ENCODE measurements at places on chromosomes 4 and X.

DNA sequence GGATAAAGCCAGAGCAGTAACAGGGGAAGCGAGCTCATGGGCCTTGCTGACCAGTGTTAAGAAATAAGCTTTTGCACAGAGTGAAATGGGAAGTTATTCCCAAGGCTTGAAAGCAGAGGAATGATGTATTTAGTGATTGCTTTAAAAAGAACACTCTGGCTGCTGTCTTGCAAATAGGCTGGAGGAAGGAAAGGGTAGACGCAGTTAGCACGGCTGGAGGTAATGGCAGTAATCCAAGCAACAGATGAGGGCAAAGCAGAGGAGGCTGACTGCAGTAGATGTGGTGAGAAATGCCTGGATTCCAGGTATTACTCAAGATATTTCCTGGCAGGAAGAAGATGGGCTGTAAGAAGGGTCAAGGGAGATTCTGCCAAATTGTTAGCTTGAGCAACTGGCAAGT is 1342.3 kb upstream of the AGA start:
- no peak for DNase-seq

DNA sequence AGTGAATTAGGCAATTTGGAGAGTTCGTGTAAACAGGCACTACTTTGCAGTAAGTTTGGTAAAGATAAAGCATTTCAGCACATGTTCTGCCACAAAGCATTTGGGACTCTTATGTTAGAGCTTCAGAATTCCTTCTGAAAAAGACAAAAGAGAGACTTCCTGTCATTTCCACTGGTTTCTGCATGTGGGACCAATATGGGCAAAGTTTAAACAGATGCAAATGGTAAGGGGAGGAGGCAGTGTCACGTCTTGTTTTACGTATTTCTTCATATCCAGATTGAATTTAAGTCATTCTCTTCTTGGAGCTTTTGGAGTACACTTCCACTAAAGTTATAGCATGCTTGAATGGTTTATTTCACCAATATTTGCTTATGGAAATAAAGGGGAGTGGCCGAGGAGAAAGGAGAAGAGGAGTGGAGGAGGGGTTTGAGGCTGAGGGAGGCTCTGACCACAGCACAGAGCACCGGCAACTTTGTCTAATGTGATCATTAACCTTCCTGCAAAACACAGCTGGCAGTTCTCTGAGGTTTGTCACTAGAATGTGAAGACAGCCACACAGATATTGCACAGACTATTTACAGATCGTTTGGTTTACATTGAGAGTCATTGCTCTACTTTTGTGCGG is at the start of gene APELA:
Gene APELA (plus strand): TSS at position 479 of the 625 bp plus-strand sequence. CDS start 154 bp downstream, outside the sequence.
- no peak for DNase-seq

GRCh38 chr4:158656439-158656838 is 15.2 kb downstream of the C4orf46 start:
- DNase-seq = no peak

DNA sequence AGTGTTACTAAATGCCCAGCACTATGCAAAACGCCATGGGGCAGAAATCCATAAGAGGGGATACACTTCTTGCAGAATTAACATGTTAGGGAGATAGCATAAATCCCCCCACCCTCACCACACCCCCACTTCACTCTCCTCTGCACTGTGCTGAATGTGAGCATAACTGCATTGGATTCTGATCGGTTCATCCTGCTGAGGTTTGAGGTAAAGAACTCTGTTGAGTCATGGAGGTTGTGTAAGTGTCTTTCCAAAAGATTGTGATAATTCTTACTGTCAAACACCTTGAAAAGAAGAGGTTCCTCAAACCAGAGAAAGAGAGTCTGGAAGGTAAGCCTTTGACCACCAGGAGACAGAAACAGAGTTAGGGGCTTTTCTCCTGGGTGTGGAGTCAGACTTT is 43.6 kb downstream of the RBM47 start:
- no peak for DNase-seq

DNA sequence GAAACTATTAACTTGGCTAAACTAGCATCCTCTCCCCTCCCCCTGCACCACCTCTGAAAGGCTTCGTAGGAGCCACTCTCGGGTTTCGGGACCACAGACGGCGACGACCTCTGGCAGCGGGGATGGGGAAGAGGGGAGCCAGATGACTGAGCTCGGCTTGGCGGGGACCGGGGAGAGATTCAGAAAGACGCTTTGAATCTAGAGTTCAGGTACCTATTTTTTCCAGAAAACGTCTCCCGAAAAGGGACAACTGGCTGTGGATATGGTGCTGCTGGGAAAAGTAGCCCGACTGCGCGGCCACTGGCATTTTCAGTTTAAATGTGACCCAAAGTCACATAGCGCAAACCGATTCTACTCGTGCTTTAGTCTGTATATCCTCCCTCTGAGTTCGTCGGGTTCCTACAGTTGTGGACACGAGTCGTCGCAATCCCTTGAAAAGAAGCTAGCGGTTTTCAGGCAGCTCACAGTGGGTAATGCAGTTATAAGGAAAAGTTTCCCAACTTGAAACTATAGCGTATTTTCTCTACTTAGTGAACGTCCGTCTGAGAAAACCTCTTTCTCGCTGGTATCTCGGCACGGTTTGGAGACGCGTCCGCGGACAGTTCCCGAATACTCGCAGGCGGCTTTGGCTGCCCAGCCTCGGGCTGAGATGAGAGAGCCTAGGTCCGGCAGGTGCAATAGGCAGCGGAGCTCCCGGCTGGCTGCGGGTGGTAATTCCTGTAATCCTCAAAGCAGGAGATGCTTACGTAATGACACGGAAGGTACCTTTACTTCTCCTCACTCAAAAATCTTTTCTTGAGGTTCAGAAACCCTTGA is 1.3 kb downstream of the PARM1 start:
- DNase-seq = peak; percentile 24

DNA sequence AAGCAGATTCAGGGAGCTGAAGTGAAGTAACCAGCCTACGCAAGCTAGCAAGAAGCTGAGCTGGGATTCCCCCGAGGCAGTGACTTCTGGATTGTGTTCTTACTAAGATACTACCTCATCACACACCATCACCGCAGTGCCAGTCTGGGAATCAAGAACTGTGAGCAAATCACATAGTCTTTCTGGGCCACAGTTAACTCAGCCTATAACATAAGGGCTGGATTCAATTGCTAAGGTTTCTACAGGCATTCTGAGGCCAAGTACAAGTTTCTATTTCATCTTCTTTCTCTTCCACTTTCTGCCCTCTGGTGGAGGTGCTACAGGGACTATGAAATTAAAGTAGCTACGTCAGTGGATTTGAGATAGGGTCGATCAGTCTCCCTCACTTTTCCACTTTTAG is 1.4 kb upstream of the CORIN start:
- peak; percentile 28 for DNase-seq

GRCh38 chrX:154419688-154420401 is 8.5 kb downstream of the TAFAZZIN start:
- DNase-seq = no peak

- no peak for DNase-seq
Measured at GRCh38 chr4:151319490-151319889, 5.9 kb downstream of the SH3D19 start.

- DNase-seq = no peak
Measured at GRCh38 chr4:79854856-79855502, 218.1 kb downstream of the ANTXR2 start.

DNA sequence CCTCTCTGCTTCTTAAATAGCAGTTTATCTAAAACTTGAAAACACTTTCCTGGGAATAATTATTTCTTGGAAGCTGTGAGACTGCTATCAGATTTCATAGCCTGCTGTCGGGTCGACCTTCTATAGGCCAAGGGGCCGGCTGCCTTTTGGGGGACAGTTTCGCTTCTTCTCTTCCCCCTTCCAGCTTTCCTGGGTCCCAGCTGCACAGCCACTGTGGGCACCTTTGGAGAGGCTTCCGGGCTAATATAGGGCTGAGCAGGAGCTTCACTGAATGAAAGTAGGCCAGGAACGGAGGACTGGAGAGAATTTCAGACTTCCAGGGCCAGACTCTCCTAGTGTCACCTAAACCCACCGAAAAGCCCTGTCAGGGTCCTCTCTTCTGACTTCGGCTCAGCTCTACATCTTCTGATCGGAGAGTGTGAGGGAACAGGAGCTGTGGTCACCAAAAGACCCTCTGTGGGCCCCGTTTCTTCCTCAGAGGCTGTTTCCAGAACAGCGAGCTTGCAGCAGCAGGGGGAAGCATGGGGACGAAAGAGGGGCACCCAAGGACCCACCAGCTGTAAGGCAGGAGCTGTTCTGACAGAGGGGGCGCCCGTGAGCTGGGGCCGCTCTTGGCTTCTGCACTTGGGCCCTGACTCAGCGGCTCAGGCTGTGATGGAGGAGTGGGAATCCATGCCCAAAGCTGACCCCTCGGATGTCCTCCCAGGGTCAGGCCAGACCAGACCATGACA is 620.6 kb downstream of the BCOR start:
- DNase-seq = peak; percentile 4

DNA sequence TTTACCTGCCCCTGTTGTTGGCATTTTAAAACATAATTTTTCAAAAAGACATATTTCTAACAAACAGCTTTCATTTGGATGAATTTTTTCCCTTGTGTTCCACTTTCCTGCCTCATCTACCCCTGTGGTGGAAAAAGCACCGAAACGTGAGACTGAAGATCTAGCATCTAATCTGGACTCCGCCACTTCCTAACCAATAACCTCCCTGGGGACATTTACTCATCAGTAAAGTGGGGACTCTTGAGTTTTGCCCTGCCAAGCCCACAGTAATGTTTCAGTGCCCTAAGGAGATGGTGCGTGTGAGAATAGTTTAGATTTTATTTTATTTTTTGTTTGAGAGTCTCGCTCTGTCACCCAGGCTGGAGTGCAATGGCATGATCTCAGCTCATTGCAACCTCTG is 56.7 kb downstream of the ADGRG2 start:
- no peak for DNase-seq

DNA sequence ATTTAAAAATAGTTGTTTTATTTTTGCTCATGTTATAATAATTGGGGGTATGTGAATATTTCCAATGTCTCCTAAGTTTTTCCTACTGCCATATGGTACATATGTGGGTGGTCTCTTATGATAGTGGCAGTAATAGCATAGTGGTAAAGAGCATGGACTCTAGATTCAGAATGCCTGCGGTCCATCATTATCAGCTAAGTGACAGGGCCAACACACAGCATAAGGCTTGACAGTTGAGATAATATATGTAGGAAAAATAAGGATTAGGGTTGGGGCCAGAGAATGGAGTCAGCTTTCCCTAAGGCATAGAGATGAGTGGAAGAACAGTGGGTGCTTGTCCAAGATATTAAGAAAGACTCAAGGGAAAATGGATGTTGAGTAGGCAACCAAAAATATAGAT is 2707.5 kb downstream of the PCDH7 start:
- no peak for DNase-seq

GRCh38 chr4:89161841-89162240 is 50.5 kb downstream of the TIGD2 start:
- DNase-seq = no peak

DNA sequence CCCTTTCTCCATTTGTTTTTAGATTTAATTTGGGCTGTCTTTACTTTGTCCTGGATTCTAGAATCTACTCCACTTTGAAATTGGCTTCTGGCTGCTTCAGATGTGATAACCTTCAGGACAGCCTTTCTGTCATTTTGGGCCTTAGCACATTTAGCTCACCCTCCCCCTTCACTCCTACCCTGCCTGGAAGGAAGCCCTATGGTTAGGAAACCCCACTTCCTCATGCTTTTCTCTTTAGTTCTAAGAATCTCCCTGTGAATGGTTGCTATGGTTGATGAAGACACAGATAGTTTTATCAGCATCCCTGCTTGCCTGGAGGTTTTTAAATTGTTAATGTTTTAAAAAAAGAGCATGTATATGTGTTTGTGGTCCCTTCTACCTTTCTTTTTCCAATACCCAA is 100.7 kb upstream of the PTPN13 start:
- DNase-seq = no peak

GRCh38 chr4:11876104-11876503 is 447.4 kb upstream of the HS3ST1 start:
- no peak for DNase-seq

GRCh38 chr4:46249516-46249915 is 125.7 kb upstream of the GABRG1 start:
- DNase-seq = no peak
